ENCODE measurements at places on chromosomes 3 and 15. TPM values are rescaled to one million over a fixed set of nuclear protein-coding genes. Genes with fewer than 3 reads are reported as not detected.

GRCh38 chr3:53334742-53335141 lies 12.6 kb downstream of the DCP1A start:
- DNase-seq = no peak

DNA sequence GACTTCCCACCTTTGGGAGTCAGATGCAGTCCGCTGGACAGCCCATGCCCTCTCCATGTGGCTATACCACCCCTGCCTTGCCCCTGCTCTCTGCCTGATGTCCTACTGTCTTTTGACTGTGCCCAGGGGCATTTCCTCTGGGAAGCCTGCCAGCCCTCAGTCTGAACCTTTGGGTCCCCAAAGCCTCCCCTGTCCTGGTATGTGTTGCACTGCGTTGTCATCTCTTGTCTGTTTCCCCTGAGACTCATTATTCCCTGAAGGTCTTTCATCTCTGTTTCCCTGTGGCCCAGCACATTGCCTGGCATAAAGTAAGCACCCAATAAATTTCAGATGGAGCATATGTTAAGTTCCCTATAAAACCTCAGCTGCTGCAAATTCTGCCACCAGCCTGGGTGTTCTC lies 236.6 kb upstream of the CTDSPL start:
- DNase-seq = no peak

Gene PRR20G
- not detected for total RNA-seq

Gene PDZRN3
- total RNA-seq = 14.1 TPM

DNA sequence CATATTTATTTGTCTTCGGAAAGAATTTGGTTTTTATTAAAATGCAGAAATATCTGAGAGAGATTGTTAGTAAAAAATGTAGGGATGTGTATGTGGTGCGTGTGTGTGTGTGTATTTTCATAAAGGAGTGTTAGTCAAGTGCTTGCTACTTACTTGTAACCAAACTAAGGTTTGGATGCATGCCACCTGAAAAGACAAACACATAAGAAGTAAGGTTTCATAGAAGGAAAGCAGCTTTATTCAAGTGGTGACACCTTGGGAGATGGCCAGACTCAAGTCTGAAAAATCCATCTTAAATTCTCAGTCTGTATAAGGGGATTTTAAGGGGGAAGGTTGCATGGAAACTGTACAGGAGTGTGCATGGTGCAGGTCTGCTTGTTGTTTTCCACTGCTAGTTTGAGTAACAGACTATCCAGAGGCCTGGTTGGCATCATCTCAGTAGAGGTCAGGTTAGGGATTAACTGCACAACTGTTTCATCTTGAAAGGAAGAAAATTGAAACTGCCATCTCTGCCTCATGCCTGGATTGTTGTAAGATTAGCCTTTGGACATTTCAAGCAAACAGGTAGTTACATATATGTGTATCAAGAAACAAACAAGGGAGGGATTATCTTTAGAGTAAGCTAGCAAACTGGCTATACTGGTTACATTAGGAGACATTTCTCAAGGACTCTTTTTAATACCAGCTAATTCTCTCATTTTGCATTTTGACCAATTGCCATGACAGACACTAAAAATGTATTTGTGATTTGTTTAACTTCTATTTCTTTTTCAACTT lies 196.7 kb downstream of the EPHA6 start:
- no peak for DNase-seq

DNA sequence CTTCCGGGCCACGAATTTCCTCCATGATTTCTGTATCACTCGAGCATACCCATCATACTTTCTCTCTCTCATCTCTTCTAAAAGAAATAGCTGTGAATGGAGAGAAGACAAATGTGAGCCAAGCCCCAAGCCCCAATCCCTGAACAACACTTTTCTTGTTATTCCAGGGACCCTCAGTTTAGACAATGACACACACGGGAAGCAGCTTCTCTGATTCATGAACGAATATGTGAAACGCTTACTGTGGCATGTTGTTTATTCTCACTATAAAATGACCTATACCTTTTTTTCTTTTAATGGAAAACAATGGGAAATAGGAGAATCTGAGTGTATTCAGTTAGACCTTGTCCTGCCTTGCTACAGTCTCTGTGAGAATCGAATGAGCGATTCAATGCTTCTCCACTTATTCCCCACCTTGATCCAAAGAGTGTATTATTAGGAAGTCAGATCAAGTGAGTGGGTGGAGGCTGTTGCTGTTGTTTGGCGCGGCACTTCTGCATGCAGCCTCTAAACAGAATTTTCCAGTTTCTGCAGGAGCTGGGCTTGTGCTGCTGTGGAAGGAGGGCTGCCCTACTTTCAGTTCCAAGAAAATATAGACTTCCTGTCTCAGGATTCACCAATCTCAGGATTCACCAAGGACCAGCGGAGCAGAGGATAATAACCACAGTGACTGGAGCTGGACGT lies 32.4 kb upstream of the LDHAL6B start:
- no peak for DNase-seq

Gene CYP8B1
- total RNA-seq = not detected

- DNase-seq = no peak
Observed at GRCh38 chr3:108959017-108959416, 5.3 kb upstream of the GUCA1C start.

GRCh38 chr3:138620431-138620830 lies 11.9 kb downstream of the FAIM start:
- no peak for DNase-seq

- no peak for DNase-seq
Observed at GRCh38 chr3:131739211-131739610, 236.4 kb upstream of the MRPL3 start.

Gene GOLGA8T
- total RNA-seq = 0.64 TPM

- DNase-seq = no peak
Observed at GRCh38 chr3:99186016-99186415, 284.5 kb upstream of the DCBLD2 start.

GRCh38 chr3:67292356-67293121 lies 294.4 kb downstream of the KBTBD8 start:
- DNase-seq = no peak

- peak; percentile 63 for DNase-seq
Observed at GRCh38 chr15:74505837-74506514, 35.0 kb upstream of the ARID3B start.

Gene CCR5
- total RNA-seq = not detected

Gene PLSCR4
- 13.4 TPM for total RNA-seq

DNA sequence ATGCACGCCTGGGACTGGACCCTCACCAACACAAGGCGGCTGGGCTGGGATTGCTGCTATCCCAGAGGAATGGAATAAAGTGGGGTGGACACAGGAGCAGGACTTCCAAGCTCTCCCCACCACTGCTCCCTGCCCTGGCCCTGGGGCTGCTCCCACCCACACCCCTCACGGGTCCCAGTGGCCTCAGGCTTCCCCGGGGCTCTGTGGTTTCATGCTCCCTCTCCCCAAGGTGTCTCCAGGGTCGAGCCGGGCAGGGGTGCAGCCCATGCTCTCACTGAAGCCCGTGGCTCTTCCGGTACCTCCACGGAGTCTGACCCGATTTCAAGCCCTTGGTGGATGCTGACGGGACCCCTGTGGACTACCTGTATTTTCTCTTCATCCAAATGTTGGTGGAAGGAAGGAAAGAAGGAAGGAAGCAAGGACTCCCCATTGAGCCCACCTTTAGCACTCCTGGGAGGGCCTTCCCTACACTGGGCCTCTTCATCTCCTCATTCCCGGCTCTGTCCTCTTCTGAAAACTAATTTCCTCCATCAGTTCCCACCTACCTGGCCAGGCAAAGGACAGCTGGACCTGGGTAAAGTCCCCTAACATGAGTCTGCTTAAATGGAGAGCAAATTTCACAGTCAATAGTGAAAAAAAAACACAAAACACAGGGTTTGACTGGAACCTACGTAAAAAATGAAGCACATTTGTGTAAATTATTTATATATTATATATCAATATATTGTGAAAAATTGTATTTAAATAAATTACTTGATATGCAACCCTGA lies 44.0 kb upstream of the PCSK6 start:
- DNase-seq = no peak

GRCh38 chr3:40173227-40173721 lies 136.2 kb upstream of the EIF1B start:
- DNase-seq = peak; percentile 67

DNA sequence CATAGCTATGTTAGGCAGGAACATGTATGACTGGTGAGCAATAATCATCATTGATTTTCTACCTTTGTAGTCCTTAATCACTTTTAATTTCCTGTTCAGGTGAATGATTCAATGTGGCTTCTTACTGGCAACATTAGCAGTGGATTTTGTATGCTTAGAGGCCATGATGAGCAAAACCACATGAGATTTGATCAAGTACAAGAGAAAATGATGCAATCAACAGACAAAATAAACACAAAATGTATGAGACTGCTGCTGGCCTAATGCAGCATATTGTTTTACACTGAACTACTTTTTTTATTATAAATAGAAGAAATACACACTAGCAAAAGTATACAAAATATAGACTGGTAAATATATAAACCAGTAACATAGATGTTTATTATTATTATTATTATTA lies 47.5 kb upstream of the SI start:
- DNase-seq = no peak

DNA sequence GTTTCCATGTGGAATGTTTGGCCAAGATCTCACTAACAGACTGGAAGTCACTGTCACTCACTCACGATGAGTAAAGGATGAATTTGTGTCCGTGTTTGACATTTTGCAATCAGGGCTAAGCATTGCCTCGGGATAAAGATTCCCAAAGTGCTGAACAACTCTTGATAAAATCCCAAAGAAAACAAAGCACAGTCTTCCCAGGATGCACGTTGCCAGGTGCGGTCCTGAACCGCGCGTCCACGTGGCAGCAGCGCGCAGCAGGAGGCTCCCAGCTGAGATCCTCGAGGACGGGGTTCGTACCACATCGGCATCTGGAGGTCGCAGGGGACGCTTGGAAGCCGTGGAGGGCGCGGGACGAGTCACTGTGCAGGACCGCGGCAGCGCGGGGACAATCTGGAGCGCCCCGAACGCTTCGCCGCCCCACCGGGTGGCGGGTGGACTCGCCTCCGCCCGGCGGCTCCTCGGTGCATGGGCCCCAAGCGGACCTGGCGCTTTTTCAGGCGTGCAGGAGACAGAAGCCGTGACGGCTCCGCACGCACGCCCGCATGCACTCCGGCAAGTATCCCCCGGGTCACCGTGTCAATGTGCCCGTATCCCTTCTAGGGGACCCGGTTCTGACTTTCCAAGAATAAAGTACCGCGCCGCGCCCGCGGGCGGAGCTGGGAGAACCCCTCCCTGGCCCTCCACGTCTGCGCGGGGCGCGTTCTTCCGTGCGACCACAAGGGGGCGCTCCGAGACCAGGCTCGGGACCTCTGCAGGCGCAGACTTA lies 17.7 kb downstream of the CPN2 start:
- peak; percentile 78 for DNase-seq

GRCh38 chr3:52243791-52244628 lies 1.5 kb upstream of the PPM1M start:
- DNase-seq = no peak
